ENCODE measurements at places on chromosomes 6 and 20.

DNA sequence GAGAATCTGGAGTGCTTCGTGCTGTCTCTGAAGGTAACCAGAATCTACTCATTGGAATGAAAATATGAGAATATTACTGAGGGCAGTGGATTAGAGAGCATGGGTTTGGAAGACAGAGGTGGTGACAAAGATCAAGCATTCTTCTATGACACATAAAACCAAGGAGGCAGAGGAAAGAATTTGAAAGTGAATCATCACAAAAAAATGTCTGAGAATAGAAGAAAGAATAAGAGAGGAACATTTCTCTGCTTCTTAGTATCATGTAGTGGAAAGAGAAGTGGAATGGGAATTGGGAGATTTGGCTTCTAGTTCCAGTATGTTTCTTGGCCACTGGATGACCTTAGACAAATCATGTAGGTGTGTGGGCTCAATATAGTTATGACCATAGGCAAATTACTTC lies 474.0 kb downstream of the TFAP2B start:
- DNase-seq: no peak

DNA sequence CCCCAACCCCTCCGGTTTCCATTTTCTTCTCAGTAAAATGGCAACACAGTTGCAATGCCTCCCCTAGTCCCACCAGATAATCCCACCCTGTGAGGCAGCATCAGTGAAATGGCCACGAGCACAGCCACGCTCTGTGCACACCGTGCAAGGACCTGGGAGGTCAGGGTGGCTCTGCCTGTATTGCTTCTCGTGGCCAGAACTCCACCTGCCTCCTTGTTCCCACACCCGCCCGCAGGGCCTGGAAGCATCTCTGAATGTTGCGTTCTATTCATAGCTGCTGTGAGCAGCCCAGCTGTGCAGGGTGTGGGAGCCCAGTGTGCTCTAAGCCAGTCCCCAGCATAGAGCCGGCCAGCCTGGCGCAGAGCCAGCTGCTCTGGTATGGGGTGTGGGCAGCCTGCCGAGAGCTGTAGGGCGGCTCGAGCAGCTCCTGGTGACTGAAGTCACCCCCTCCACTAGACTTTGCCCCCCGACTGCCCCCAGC lies 161.1 kb downstream of the DLL1 start:
- peak; percentile 5 for DNase-seq

DNA sequence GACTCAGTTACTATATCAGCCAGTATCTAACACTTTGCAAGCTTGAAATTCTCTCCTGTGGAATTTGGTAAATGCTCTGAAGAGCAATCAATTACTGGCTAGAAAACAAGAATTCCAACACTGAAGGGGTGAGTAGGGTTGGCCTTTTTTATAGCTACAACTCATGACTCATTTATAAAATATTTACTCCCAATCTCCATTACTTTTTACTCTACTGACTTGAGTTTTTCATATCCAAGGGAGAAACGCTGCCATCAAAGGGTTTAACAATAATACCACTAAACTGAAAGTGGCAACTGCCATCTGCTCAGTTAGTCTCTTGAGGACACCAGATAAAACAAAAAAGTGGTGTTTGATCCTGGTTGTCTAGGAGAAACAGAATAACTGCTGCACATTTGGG lies 203.1 kb downstream of the UBE3D start:
- no peak for DNase-seq

- DNase-seq: no peak
These were observed 81.0 kb upstream of the FAM8A1 start for GRCh38 chr6:17519120-17519519.

DNA sequence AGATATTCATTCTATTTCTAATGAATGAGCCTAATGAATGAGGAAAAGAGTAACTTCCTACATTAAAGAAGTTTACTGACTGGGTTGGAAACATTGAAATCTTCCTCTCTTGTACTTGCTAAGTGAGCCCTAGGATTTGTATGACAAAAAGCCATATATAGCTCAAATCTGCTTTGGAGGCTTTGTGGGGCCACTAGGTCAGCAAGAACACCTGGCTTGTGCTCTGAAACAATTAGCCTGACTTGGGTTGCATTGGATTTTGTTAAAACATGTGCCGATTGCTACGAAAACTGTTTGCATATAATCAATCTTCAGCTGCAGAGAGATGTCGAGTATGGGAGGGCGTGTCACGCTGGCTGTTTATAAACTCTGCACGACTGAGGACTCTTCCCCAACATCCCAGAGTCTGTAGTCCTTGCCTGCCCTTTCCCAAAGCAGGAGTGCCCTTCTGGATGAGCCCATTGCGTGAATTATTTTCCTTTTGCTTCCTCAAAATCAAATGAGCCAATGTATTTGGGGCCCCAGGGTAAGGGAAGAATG lies 684.8 kb downstream of the DHX35 start:
- no peak for DNase-seq

DNA sequence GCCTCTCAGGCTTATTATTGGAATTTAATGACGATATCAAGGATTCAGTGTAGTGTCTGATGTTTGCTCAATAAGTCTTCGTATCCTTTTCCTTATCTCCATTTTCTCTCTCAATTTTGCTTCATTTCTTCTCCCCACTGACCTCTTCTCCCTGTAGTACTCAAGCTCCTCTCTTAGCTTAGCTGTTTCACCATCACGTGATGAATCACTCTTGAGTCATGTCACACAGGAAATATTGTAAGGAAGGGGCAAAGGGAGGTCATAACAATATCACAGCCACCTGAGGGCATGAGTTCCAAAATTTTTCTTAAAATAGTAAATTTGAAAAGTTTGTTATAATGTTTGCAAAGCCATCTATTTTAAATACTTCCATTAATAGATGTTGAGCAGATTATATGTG lies 392.2 kb upstream of the MARCKS start:
- no peak for DNase-seq

GRCh38 chr6:10610289-10610688 lies 84.1 kb downstream of the C6orf52 start:
- no peak for DNase-seq

DNA sequence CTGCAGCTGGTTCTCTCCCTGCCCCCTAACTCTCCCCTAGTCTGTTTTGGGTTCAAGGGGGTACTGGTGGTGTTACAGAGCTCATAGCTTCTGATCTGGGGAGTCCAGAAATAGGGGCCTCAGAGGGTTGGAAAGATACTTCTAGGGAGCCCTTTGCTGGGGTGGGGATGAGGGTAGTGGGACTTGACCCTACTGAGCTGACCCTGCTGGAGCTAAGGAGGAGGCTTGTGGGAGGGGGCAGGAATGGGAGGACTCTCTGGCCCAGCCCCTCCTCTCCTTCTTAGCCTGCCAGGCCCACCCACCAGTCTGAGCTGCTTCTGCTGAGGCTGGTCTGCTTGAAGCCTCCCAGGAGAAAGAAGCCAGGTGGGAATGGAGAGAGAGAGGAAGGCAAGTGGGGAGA lies at the start of gene EGFL8:
Gene EGFL8, plus strand, starts transcription at position 301 of the 400 bp plus-strand sequence. CDS start 1,571 bp downstream, outside the sequence.
- no peak for DNase-seq

- DNase-seq: no peak
These were observed 215.4 kb upstream of the DEFB112 start for GRCh38 chr6:50264995-50265571.

DNA sequence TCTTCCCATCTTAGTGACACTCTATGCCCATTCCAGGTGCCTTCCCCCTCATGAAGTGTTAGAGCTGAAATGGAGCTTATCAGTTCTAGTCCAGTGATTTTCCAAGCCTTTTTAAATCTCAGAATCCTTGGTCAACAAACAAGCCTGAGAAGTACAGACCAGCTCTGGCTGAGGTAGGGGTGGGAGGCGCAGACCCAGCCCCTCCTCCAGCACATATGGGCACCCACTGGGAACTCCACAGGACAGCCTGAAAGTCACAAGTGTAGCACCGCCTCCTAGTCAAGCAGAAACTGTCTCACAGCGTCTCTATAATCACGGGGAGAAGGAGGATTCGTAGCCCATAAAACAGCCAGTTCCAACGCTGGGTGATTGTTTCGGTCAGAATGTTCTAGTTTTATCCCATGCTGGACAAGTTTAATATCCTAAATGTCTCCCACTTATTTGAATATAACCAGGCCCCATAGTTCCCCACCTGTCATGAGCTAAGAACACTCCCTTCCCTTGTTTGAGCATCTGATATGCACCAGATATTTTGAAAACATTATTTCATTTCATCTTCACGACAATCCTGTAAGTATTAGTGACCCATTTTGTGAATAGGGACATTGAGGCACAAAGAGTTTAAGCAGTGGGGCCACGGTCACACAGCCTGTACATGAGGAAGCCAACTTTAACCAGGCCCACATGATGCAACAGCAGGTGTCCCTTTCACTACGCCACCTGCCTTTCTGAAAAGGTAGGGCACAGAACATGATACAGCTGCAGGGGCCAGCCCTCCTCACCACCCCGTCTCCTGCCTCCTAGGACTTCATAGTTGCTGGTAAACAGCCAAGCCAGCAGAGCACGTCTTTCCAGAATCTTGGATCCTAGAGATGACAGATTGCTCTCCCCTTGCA lies 40.1 kb downstream of the TRAF3IP2 start:
- DNase-seq: no peak

- no peak for DNase-seq
These were observed 39.2 kb downstream of the LIN28B start for GRCh38 chr6:104995989-104996617.

DNA sequence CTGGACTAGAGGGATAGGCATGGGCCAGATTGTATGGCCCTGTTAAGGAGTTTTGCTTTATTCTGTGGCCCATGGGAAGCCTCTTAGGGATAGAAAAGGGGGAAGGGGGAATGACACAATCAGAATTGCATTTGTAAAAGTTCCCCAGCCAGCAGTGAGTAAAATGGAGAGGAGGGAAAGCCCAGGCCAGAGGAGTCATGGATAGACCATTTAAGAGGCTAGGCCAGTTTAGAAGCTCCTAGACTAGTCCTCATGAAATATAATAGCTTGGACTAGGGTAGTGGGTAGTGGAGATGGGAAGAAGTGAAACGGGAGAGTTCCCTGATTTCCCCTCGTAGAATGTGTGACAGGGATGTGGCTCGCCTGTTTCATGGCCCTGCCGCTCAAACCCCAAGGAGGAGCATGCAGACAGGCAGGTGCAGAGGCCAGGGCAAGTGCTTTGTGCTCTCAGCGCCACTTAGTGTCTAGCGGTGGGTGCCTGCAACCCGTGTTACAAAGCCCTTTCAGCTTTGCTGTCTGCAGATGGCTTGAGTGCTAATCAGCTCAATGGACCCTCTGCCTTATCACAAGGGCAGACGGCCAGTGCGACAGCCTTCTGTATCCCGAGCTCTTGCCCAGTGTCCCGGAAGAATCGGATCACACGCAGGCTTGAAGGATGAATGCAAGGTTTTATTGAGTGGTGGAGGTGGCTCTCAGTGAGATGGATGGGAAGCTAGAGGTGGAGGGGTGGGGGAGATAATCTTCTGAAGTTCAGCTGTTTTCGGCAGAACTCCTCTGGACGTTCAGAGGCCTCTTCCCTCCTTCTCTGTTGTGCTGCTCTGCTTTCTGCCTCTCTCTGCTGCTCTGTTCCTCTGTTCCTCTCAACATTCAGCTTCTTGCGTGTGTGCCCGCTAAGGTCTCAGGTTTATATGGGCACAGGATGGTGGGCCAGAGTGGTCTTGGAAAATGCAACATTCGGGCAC lies 141.1 kb downstream of the CEP57L1 start:
- DNase-seq: peak; percentile 13

DNA sequence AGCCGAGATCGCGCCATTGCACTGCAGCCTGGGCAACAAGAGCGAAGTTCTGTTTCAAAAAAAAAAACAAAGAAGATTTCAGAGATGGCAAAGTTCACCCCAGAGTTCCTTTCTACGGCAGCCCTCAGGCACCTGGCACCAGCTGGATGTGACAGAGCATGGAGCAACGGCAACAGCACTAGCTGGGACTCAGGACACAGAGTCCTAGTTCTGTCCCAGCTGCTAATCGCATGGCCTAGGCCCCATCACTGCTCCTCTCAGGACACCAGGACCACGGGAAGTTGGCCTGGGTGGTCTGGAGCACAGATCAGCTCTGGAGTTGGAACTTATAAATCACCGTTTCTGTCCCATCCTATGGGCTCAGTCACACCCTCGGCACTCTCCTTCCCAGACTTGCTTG lies 1.1 kb downstream of the PGC start:
- no peak for DNase-seq

DNA sequence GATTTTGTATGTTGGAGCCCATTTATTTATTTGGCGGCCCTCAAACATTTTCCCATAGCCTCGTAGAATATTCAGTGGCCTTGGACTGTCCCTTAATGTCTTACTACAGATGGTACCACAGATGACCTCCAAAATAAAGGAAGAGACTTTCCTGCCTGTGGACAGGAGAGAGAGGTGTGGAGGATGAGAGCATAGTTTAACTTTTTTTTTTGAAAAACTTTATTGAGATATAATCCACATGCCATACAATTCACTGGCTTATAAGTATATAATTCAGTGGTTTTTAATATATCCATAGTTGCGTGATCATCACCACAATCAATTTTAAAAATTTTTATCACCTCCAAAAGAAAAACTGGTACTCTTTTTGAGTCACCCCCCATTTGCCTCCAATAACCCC lies 4.6 kb upstream of the PPP1R16B start:
- DNase-seq: no peak

- no peak for DNase-seq
These were observed 119.5 kb upstream of the SGK1 start for GRCh38 chr6:134437376-134437775.

DNA sequence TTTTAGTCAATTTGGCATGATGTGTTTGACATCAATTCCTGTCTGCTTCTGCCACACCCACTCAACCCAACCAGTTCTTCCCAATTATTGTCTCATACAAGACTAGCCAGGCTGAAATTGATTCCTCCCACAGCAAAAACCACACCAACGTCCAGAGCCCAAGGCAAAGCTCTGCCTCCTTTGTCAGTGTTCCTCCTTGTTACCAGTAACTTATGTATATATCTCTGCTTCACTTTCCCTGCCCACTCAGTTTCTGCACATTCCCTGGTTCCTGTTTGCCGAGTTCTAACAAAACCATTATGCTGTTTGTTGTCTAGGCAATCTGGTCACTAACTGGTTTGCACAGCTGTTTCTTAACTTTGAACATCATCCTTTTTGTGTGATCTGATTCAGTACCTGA lies 547.9 kb upstream of the PTCHD4 start:
- DNase-seq: no peak

- no peak for DNase-seq
These were observed 1021.6 kb upstream of the FLRT3 start for GRCh38 chr20:15359056-15359455.

- no peak for DNase-seq
These were observed 1260.8 kb upstream of the GJE1 start for GRCh38 chr6:140871911-140872310.

GRCh38 chr6:13250703-13251102 lies 77.6 kb downstream of the TBC1D7 start:
- DNase-seq: no peak

- no peak for DNase-seq
These were observed 200.5 kb downstream of the ARID1B start for GRCh38 chr6:156977527-156978291.

DNA sequence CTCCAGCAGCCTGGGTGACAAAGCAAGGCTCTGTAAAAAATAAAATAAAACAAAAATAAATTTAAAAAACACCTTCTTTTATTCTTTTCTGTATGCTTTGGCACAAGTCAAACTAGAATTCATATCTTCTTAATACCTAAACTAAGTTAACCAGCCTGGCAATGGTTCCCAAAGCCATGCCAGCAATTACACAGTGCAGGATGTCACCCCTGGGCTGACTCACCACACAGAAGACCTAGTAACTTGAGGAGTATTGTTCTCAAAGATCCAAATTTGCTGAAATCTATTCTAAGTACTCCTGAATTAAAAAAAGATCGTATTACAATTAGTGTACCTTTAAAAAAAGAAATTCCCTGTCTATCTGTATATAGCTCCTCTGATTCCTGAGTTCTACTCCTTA lies 162.7 kb upstream of the SGK1 start:
- no peak for DNase-seq

GRCh38 chr6:134097114-134097707 lies 44.8 kb upstream of the SLC2A12 start:
- peak; percentile 20 for DNase-seq
